ENCODE measurements at places on chromosomes 2 and 18.

GRCh38 chr18:70421471-70422390 lies 132.9 kb downstream of the SOCS6 start:
- no peak for DNase-seq

DNA sequence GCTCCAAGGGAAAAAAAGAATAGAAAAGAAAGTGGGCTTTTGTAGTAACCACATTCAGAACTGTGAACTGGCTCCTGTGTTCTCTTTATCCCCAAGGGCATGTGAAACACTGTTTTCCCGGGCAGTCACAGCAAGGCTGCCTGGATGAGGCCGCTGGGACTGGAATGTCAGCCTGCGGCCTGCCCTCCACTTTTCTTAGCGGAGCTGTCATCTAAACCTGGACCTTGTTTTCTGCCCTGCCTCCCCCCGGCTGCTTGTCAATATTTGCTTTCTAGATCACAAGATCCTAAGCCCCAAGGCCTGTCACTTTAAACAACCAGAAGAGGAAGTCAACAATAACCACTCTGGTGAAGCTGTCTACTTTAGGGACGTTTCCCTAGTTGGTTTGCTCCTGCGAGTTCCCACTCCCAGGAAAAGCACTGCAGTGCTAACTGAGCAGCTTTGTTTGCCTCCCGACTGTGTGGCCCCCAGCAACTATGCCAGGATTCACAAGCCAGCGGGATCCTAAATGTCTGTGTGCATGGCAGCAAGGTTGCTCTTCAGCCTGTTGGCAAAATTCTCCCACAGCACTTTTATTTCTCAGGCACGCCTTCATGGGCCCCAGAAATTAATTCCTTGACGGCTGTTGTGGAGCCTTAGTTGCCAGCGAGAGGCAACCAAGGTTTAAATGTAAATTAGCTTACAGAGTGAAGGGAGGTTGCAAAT lies 30.6 kb downstream of the SOWAHC start:
- DNase-seq = no peak

GRCh38 chr2:449246-450067 lies 161.6 kb upstream of the ALKAL2 start:
- no peak for DNase-seq

- DNase-seq = no peak
These were observed 62.5 kb downstream of the GPR39 start for GRCh38 chr2:132479155-132479554.

DNA sequence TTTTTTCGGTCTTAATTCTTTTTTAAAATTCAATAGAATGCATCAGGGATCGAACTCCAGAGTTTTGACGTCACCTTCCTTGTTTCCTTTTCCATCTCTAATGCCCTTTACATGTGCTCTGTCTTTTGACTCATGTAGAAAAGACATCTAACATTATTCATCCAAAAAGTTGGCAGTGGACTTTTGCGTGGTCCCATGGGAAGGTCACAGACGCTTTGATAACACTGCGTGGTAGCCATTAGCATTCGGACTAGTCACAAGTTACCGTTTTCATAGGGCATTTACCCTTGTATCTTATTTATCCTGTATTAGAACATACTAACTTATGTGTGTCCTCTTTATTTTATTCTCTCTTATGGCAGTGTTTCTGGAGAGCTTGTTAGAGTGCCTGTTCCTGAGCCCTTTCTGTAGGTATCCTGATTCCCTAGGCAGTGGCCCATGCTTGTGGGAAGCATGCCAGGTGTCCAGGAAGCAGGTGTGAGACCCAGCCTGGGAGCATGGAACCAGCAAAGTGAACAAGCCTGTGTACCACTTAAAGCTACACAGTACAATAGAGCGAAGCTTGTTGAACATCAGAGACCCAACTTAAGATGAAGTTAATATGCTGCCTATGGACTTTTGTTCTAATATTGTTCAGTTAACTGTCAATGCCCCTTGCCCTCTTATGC lies 73.6 kb upstream of the RBM44 start:
- DNase-seq = no peak

- peak; percentile 10 for DNase-seq
These were observed at the start of gene DCTN1 for GRCh38 chr2:74379851-74380789. DCTN1 (minus strand) TSS chr2:74380311; CDS start chr2:74380037, 274 bp downstream.
